Cardiac fibroblast (primary cell): ENCODE measurements at places on chromosomes 7 and 10.
A peak's percentile ranks its signal among the peaks of the same experiment; 100 is the strongest.

DNA sequence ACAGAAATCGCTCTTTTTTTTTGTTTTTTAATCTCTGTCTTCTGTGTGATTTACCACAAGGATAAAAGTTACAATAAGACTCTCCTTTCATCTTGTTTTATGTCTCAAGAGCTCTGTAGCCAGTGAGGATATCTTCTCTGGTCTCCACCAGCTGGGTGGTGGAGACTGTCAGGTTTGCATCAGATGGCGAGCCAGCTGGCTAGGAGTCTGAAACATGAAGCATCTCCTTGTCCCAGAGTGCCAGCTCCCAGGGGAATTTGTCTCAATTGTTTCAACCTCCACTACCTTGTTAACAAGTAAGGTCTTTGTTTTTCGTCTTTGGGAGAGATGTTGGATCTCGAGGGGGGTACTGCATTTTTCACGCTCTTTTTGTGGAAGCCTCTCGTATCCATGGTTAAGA lies 47.3 kb downstream of the FRMPD2 start:
- DNase-seq, result no peak

- no peak for DNase-seq
These were observed 11.8 kb downstream of the EPHA1 start for GRCh38 chr7:143396625-143397556.

DNA sequence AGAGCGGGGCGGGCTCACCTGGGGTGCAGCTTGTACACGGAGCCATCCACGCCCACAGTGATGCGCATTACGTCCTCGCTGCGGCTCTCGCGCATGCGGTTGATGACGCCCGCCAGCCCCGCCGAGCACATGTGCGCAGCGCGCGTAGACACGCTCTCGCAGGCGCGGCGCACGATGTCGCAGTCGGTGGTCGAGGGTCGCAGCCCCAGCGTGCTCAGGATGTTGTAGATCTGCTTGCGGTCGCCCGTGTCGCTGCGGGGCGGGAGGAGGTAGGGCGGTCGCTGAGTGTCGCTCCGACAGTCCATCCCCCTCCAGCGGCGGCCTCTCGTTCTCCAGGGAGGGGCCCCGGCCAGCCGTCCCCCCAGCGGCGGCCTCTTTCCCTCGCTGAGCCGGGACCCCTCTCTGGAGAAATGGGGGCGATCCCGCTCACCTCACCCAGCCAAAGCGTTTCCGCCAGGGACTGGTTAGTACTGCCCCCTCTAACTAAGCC lies 4.4 kb upstream of the MYL7 start:
- DNase-seq, result no peak

- DNase-seq, result no peak
These were observed 230.1 kb downstream of the TCERG1L start for GRCh38 chr10:131081376-131081775.

DNA sequence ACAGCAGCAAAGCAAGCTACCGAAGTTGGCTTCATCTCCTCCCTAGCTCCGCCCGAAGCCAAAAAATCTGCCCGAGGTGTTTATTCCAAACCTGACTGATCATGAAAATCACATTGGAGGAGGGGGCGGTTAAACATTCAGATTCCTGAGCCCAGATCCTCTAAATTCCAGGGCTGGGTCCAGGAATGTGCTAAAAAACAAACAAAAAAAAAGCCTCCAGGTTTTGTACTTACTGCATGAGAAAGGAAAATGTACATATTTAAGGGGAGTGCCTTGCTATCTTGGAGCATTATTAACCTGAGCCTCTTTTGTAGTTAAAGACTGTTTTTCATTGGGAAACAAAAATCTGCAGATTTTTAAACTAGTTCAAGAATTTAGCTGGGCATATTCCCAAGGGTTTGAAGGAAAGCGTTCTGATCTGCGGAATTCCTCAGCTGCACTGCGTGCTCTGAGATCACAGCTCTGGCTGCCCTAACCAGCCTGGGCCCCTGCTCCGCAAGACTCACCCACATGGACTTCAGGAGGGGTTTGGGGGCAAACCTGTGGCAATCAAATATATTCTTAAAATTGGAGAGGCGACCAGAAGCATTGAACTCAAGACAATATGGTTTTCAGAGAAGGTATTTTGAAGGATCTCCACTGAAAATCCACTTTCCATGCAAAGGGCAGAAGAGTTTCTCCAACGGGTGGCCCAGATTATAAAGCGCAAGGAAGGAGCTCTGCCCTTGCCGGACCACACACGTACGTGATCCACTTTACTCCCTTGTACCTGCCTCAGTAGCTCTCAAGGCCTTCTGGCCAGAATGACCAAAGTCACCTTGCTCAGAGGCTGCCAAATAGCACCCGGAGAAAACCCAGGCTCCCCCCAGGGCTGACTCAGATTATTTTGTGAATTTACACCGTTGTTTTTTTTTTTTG lies 10.0 kb upstream of the TNS3 start:
- peak; percentile 77 for DNase-seq

- peak; percentile 61 for DNase-seq
These were observed 45.0 kb downstream of the DNMBP start for GRCh38 chr10:99964791-99965190.

- DNase-seq, result no peak
These were observed 367.5 kb downstream of the CCSER2 start for GRCh38 chr10:84695902-84696301.

- peak; percentile 89 for DNase-seq
These were observed 12.6 kb upstream of the NPFFR1 start for GRCh38 chr10:70296406-70296899.

DNA sequence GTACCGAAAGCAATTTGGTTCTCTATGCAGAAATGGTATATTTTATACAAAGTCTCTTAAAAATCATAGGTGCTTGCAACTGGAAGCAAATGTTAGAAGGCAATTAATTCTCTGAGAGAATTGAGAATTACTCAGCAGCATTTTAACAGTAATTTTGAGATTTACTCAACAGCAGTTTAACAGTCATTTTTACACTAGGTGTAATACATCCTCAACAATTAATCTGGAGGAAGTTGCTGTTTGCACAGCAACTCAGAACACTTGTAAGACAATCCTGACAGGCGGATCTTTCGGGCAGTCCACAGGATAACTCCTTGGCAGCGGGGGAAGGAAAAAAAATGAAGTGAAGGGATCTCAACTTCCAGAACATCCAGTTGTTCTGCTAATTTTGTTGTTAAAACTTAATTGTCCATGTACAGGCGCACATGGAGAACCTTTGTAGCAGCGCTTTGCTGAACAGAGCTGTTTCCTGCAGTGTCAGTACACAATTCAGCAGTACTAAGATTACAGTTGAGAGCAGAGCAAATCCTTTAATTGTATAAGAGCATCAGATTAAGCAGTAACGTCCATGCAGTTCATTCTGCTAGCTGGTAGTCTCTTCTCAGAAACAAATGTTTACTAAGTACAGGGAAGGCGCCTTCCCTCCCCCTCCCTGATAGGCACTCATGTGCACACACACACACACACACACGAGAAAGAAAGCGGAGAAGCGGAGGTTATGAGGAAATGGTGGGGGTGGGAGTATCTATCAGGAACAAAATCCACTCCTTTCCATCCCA lies 43.8 kb downstream of the ENO4 start:
- DNase-seq, result no peak

GRCh38 chr10:51159841-51160240 lies 85.6 kb downstream of the PRKG1 start:
- DNase-seq, result peak; percentile 23

GRCh38 chr10:127434006-127434405 lies 115.1 kb upstream of the NPS start:
- no peak for DNase-seq

DNA sequence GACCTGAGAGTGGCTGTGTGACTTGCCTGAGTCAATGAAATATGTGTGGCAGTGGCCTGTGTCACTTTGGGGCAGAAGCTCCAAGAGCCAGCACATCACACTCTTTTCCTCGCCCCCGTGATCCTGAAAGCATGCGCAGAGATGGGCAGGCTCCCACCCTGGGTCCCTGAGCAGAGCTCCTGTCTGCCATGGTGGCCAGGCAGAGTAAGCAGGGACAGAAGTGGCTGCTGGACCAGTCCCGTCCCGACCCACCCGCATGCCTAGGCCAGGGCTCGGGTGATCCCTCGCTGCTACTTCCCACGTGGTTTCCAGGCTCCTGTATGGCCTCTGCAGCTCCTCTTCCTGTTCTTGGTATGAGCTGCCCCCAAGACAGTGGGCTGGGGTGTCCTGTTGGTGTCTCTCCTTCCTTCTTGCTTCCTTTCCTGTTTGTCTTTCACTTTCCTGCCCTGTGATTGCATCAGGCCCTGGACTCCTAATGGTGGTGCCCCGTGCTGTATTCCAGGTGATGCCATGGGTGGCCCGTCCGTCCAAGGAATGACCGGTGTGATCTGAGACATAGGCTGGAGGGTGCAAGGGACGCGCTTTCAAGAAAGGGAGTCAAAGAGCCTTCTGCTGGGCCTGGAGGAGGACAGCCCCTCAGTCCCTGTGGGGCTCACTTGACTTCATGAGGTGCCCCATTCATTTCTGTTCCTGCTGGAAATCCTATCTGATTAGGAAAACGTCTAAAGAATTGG lies 71.4 kb upstream of the SHH start:
- no peak for DNase-seq

DNA sequence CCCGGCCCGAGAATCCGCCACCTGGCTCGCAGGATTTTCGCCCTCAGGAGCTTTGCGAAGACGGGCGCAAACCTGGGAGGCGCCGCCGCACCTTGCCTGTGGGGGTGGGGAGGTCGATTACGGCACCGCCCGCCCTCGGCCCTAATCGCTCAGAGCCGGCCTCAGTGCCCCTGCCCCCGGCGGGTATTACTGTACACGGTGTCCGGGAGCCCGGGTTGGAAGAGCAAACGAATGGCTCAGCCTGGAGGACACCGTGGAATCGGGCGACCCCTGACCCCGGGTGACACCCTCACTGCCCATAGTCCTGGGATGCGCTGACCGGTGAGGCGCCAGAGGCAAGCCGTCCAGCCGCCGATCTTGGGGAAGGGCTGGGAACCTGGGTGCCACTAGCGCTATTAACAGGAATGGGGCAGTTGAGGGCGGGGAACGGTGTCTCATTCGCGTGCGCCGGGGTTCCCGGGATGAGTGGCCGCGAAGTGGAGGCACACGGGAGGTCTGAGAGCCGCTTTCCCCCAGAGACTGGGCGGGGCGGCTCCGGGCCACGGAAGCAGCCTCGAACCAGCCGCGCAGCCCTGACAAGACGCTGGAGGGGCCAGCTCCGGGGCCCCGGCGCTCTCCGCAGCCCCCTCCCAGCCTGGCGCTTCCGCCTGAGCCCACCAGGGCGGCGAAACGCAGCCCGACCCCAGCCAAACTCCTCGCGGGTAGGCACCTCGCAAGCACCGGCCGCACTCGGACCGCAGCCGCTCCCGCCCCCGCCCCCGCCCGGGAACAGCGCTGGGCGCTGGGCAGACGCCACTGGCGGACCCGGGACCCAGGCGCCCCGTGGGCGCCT lies 167.5 kb downstream of the NRF1 start:
- DNase-seq, result no peak

- DNase-seq, result no peak
These were observed 732.1 kb upstream of the POT1 start for GRCh38 chr7:125661677-125662076.

DNA sequence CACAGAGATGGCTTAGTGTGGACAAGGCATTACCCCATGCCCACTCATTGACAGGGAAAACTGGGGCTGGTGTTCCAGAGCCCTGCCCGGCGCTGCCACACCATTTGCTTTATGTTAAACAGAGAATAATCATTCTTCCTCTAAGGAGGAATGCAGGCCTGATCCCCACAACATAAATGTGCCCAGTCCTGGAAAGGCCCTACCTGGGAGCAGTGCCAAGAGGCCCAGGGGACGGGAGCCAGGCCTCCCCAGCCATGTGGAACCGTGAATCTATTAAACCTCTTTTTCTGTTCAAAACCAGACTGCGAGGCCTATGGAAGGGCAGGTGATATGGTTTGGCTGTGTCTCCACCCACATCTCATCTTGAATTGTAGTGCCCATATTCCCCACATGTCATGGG lies 264.1 kb downstream of the GRID1 start:
- no peak for DNase-seq

DNA sequence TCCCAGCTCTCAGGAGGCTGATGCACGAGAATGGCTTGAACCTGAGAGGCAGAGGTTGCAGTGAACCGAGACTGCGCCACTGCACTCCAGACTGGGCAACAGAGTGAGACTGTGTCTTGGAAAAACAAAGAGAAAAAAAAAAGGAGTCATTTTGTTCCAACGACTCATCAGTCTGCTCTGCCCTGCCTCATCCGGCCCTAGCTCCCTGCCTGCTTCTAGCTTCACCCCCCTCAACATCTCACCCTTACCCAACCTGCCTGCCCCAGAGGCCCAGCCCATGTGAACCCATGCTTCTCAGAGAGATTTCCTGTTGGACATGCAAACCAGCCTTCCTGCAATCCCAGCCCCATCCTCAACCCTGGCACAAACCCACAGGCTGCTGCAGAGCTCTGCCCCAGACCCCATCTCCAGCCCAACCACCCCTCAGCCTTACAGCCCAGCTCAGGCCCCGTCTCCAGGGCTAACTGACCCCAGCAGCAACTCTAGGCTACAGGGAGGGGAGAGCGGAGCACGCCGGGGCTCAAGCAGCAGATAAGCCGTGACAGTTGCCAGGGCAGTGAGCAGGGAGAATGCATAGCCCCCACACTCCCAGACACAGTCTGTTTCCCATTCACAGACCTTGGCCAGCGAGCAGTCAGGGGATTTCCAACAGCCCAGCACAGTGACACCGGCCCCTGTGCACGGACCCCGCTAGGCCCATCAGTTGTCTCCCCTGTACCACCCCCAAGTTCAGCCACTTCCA lies 86.0 kb upstream of the KCTD7 start:
- peak; percentile 70 for DNase-seq

GRCh38 chr7:36781011-36781738 lies 56.9 kb upstream of the AOAH start:
- no peak for DNase-seq

GRCh38 chr7:95391761-95392160 lies 4.4 kb downstream of the PON3 start:
- peak; percentile 26 for DNase-seq

GRCh38 chr7:98982686-98983085 lies 104.4 kb downstream of the TRRAP start:
- no peak for DNase-seq

DNA sequence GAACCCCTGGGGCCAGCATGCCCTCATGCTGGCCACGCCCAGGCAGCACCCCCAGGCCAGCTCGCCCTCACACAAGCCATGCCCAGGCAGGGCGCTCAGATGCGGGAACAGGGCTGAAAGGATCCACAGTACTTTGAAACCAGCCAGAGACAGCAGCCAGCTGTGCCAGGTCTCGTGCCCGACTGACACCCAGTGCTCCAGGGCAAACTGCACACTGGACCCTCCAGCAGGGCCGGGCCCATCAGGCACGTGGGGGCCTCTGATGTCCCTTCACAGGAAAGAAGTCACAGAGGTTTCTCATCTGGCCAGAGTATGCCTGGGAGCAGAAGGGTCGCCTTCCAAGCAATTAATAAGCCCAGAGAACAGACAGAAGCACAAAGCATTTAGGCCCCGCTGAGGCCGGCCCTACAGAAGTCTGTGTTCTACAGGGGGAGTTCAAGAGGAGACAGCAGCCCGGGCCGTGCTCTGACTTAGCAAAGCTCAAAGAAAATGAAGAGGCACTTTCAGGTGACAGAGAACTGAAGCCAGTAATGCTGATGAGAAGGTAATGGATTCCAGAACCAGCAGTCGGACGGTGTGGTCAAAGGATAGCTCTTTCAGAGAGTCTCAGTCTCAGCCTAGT lies 21.4 kb downstream of the MAD1L1 start:
- DNase-seq, result no peak
